Mammary epithelial cell (primary cell): ENCODE measurements at places on chromosomes 6 and 20. TPM values are rescaled to one million over a fixed set of nuclear protein-coding genes. Genes with fewer than 3 reads are reported as not detected.

HLA-DRB5 gene
- total RNA-seq: not detected in 2 replicates

DNA sequence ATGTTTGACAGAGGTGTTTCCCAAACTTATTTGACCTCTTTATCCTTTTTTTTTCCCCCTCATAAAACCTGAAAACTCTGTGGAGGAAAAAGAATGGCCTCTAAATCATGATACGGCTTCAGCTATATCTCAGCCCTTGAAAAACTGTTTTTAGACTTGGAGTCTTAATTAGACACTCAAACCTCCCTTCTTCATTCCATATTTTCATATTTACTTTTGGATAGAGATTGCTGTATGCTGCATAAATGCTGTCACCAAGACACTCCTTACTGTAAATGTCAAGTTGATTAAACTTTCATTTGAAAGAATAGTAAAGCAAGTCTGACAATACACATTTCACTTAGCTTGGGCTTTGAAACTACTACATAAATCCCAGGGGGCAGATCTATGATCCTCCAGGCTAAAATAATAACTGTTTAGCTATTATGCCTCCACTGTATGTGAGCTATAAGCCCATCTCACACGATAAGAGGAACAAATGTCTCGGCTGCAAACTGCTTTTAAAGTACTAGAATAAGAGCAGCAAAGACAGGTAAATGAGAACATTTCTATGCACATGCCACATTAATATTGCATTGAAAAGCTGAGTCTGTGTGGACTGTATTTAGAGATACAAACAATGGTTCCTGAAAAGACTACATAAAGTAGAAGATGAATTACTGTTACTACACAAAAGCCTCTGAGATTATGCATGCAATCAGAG, 141.3 kb upstream of the HMGN3 start:
- DNase-seq: no peak

BTNL2 gene
- not detected for total RNA-seq

GRCh38 chr6:52305411-52305810, 20.9 kb upstream of the MCM3 start:
- no peak for DNase-seq

DNA sequence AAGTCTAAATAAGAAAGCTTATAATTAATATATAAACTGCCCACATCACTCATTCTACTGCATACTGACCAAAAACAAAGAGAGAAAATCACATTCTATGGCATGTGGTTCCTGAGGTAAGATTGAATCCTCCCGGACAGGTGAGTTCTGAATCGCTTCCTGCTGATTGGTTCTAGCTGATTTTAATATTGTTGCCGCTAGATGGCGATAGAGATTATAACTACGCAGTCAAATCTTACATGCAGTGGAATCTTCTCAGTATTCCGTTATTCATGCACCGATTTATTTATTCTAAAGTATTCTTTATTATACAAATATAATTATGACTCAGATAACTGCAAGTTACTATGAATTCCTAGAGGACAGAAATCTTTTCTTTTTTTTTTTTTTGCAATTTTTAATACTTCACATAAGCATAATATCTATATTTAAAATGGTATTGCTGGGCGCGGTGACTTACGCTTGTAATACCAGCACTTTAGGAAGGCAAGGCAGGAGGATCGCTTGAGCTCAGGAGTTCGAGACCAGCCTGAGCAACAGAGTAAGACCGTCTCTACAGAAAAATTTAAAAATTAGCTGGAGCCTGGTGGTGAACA, 24.2 kb upstream of the TMX4 start:
- DNase-seq: peak; percentile 53

CSE1L gene
- 77.0 and 114 TPM in 2 replicates for total RNA-seq

CD24 gene
- 397 TPM for total RNA-seq

DNA sequence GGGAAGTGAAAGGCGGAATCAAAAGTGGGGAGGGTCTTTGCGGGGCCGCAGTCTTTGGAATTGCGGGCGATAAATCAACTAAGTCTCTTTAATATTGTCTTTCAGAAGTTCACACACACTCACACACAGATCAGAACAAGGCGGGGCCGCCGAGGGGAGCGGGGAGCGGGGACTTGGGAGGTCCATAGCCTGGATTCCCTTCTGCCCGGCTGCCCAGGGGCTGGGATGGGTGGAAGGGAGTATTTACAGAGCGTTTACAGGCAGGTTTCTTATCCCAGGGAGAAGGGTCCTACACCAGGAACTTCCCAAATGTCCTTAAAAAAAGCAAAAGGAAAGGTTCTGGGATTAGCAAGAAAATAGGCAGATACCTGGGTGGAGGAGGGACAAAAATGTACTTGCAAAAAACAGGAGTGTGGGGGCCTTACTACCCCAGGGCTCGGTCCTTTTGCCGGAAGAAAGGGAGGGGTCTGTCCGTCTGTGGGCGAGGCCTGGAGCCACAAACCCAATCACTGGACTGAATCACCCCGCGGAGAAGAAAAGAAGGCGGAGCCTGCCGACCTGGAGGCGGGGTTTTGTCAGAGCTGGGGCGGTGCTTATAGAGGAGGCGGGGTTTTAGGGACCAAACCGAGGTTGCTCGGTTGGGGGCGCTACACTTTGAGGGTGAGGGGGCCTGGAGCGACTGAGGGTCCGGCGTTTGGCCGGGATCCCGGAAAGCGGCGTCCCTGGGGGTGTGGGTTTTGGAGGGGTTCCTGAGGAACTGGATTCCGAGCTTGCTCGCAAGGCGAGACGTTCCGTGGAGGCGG, 3.2 kb downstream of the PRRT1 start:
- DNase-seq: no peak

DNA sequence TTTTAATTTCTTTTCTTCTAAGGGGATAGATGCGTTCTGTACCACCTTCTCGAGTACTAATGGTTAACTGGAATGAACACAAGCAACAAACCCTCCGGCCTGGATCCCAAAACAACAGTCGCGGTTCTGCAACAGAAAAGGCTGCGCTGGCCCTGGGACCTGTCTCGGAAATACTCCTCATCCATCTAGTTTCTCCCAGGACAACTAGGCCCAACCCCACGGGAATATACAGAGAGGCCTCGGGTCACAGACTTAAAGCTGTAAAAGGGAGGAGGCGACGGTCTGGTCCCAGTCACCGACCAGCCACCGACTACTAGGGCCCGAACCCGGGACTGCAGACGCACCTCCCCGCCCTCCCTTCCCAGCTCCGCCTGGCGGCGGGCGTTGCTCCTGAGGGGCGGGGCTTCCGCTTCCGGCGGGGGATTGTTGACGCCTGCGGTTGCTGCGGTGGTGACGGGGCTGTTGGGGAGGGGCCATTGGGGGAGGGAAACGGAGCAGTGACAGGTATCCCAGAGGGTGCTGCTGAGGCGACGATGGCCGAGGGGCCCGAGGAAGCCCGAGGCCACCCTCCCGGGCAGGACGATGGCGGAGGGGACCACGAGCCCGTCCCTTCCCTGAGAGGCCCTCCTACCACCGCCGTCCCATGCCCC, at the start of gene FAM8A1:
TSS of gene FAM8A1 (plus strand) at position 426 of the 650 bp plus-strand sequence. CDS start at position 534, 108 bp downstream.
- DNase-seq: peak; percentile 85

DNA sequence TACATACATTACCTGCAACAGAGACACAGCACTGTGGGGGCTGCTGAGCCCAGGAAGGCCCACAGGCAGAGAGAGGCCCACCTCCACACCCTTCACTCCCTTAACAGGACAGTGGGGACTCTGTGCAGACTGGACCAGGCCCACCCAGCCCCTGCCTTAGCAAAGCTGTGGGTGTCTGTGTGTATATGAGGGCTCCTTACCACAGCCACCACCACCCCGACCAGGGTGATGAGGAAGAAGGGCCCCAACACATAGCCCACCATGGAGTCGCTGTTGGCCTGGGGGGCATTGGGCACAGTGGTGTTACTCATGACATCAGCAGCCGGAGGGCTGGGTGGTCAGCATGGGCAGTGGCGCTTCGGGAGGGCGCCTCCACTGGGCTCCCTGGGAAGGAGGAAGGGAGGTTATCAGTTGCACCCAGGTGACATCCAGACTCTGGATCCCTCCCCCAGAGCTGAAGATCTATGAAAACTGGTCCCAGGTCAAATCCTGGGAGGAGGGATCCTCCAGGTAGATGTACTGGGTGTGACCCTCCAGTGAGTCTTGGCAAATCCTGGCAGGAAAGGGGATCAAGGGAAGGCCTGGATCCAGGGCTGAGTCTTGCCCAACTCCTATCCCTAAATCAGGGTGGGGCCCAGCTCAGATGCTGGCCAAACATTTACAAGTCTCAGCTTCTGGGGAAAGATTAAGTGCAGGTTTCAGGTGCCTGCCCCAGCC, 1.2 kb downstream of the SMIM29 start:
- DNase-seq: no peak

- no peak for DNase-seq
Observed at GRCh38 chr6:131251590-131252199, 116.4 kb downstream of the AKAP7 start.

DNA sequence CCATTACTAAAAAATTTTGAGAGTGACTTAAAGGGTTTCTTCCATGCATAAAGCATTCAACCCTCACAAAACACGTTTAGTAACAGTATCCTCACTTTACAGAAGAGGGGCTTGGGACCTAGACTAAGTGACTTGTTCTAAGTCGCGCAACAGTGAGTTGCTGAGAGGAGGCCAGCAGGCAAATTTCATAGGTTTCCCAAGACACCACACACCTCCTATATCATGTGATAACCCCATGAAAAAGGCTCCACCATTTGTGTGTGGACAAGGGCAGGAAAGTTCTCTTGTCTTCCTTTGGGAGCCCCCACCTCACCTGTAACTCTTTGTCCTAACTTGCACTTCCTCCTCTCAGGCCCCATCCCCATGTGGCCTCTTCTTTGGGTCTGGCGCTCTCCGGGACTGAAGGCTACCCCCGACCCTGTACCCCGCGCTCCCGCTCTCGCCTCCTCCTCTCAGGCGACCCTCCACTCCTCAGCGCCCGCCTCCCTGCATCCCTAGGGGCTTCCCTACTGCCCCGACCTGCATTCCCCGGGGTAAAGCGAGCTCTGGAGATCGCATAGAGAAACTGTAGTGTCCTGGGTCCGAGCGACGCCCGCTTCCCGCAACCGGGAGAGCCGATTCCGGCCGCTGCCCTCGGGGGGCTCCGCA, 392 bp downstream of the PSMB8 start:
- DNase-seq: no peak

TCP11 gene
- total RNA-seq: not detected

OXT gene
- total RNA-seq: not detected

DNA sequence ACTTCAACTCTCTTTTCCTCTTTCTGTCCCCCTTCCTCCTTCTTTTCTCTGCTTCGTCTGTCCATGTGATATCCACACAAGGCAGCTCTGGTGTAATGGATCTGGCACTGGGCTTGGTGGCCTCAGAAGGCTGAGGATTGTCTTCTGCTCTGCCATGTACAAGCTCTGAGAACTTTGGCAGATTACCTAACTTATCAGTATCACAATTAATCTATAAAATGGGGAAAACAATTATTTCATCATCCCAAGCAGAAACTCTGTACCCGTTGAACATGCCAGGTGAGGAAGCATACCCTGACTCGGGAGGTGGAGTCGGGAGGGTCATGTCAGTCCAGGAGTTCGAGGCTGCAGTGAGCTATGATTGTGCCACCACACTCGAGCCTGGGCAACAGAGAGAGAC, 10.6 kb downstream of the RNF144B start:
- no peak for DNase-seq

- DNase-seq: peak; percentile 85
Observed at GRCh38 chr6:138007014-138007472, 100.2 kb downstream of the PERP start.

SIRPG gene
- not detected for total RNA-seq

GRIK2 gene
- total RNA-seq: 2.8 TPM

GRCh38 chr6:112287577-112288225, 33.3 kb upstream of the LAMA4 start:
- DNase-seq: no peak

EYS gene
- 0.05 TPM in 1 of 2 replicates, not detected in the other for total RNA-seq

CRISP2 gene
- not detected in 2 replicates for total RNA-seq

PPP1R3G gene
- total RNA-seq: 0.67 TPM

DNA sequence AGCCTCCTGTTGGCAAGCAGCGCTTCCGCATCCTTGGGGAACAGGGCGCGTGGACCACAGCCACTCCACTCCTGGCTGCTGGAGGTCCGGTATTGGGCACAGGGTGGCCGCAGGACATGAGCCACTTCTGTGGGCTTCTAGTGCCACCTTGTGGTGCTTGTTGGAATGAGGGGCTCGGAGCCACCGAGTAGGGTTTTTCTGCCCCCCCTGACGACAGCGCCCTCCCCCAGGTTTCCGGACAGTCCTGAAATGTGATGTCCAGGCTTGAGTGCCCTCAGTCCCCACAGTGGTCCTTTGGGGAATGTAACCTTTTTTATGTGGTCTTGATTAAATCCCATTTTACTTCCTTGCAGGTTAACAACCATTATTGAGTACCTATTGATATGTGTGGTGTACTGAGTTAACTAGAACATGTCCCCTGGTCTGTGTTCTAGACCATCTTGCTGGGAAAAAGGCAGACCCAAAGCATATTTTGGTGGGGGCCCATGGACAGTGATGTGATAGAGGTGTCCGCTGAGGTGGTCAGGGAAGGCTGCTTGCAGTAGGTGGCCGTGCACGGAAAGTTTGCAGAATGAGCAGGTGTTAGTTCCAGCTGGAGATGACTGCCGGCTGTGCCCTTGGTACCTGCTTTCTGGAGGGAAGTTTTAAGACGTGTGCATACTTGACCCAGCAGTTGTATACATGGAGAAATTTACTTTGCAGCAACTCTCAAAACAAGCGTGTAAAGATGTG, 70.0 kb downstream of the PTPN1 start:
- DNase-seq: no peak

DNA sequence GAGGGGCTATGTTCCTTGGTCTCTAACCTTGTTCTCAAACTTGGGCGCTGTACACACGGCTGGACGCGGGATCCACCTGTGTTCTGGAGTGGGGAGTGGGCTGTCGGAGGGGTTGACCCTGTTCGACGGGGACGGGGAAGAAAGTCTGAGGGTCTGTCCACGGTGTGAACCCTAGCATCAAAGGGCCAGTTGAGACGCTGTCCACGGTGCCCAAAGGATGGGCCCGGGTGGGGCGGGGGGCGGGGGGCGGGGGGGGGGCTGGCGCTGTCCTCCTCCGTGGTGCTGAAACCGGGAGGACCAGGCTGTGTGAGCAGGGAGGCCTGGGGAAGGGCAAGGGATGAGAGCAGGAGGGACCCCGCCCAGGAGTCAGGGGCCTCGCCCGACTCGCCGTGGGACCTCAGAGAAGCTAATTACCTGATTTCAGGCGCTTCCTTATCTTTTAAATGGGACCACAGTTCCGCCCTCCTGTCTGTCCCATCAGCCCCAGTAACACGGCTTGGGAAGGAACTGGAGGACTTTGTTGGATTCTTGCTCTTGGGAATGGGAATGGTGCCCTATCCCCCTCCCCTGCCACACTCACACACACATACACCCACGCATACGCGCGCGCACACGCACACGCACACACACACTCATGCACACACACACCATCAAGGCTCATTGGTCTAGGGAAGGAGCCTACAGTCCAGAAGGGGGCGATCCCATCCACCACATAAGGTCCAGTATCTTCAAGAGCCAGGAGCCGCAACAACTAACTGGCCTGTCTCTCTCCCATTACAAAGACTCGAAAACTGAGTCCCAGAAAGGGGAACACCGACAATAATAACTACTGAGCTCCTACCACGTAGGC, 1.0 kb upstream of the VSTM2L start:
- DNase-seq: peak; percentile 62

SAMD3 gene
- not detected in 2 replicates for total RNA-seq

- DNase-seq: no peak
Observed at GRCh38 chr6:49225471-49225870, 237.6 kb downstream of the MMUT start.

GRCh38 chr6:17015144-17015543, 86.7 kb upstream of the STMND1 start:
- DNase-seq: peak; percentile 77

SPDEF gene
- total RNA-seq: not detected
